ENCODE measurements at places on chromosomes 4 and X.

DNA sequence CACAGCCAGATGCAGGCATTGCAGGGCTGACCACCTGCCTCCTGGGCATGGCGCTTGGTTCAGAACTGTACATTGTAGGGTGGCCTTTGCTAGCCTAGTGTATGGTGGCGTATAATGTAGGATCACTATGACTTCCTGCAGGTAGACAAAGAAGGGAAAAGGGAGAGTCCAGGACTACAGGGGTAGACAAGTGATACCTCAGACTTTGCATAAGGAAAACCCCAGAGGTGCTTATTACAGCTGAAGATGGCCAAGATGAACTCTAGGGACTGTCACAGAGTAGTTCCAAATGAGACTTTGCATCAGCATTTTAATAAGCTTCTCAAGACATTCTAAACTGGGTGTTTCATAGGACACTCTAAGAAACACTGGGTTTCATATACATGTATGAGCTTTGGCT, 116.4 kb upstream of the PUDP start:
- DNase-seq = no peak

DNA sequence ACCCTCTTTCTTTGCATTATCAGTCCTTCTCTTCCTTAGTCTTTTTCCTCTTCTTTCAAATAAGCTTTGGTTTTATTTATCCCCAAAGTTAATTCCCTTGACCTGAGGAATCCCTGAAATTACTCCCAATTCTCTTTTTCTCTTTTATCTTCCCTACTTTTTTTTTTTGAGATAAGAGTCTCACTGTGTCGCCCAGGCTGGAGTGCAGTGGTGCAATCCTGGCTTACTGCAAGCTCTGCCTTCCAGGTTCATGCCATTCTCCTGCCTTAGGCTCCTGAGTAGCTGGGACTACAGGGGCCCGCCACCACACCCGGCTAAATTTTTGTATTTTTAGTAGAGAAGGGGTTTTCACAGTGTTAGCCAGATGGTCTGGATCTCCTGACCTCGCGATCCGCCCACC, 17.8 kb downstream of the CAMK2D start:
- no peak for DNase-seq

GRCh38 chr4:13190093-13190721, 293.9 kb downstream of the RAB28 start:
- DNase-seq = no peak

- DNase-seq = no peak
Observed at GRCh38 chr4:108249397-108249796, 80.7 kb upstream of the LEF1 start.

GRCh38 chrX:71549986-71550385, 17.1 kb downstream of the OGT start:
- DNase-seq = no peak

DNA sequence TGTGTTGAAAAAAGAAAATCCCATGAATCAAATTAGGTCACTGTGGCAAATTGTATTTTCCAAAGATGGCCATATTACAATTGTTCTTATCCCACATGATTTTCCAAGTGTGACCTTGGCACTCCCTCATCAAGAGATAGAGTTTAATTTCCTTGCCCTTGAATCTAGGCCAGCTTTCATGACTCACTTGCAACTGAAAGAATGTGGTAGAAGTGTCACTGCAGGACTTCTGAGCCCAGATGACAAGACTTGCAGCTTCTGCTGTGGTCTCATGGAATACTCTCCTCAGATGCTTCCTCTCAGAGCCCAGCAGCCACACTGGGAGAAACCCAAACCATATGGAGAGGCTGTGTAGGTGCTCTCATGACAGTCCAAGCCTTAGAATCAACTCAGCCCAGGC, 139.0 kb downstream of the ADAMTS3 start:
- DNase-seq = no peak

GRCh38 chr4:23930750-23931488, 41.1 kb upstream of the PPARGC1A start:
- DNase-seq = no peak

DNA sequence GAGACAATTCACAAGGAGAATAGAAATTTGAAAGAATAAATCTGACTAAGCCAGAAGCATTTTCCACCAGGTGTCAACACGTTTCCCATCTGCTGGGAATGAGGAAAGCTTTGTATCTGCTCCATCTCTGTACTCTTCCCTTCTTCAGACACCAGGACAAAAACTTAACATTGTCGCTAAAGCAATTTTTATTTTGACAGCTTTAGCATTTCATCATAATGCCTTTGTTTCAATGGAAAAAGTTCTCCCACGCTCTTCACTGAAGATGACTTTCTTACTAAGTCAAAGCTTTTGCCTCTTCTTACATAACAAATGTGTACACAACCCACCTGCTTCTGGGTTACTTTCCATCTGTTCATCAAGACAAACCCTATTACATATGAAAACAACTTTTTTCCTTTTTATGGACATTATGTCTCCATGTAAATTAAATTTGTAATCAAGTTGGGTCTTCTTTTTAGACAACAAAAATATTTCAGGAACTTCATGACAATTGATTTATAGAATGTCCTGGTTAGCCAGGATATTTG, 141.7 kb upstream of the GUCY1A1 start:
- no peak for DNase-seq

- no peak for DNase-seq
Observed at GRCh38 chrX:119682019-119682989, 10.7 kb downstream of the SEPTIN6 start.

DNA sequence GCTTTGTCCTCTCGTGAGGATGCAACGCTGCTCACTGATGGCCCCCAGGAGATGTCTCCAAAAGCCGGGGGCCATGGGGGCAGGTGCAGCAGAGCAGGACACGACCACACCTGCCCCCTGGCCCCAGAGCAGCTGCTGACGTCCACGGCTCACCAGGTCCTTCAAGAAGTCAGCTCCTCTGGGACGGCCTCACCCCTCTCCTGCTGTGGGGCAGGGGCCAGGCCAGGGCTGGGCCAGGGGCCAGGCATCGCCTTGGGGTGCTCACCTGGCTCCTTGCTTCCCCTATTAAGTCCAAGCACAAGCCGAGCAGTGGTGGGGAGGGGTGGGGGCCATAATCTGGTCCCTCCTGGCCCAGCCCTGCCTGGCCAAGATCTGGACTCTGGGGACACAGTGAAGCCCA, 28.6 kb upstream of the MXD4 start:
- DNase-seq = no peak

DNA sequence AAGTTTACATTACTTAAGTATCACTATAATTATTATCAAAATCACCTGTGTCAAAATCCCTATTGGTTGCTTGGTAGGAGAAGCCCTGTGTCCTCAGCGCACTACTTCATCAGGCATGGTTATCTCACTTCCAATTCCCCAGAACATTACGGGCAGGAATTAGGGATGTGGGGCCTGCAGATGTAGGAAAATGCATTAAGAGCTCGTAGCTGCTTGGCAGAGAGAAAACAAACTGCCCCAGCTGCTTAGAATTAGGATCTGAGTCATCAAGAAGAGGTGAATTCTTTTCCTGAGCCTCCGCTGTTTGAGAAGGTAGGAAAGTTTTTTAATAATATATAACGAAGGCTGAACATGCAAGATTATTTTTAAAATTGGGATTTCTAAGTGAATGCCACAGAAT, 31.1 kb upstream of the CLNK start:
- DNase-seq = no peak

DNA sequence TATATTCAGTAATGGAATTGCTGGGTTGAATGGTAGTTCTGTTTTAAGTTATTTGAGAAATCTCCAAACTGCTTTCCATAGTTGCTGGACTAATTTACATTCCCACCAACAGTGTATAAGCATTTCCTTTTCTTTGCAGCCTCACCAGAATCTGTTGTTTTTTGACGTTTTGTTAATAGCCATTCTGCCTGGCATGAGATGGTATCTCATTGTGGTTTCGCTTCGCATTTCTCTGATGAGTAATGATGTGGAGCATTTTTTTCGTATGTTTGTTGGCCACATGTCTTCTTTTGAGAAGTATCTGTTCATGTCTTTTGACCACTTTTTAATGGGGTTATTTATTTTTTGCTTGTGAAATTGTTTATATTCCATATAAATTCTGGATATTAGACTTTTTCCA, 13.6 kb upstream of the MAGED4B start:
- no peak for DNase-seq

DNA sequence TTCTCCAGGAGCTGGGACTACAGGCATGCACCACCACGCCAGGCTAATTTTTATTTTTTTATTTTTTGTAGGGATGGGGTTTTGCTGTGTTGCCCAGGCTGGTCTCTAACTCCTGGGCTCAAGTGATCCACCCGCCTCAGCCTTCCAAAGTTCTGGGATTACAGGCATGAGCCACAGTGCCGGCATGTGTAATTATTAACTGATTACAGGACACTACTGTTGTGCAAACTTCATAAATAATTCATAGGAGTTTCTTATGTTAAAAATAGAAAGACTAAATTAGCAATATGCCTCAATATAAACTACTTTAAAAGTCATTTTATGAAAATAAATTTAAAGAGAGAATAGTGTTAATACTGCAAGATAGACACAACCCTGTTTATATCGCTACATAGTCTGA, 221.9 kb downstream of the SNCA start:
- DNase-seq = no peak

DNA sequence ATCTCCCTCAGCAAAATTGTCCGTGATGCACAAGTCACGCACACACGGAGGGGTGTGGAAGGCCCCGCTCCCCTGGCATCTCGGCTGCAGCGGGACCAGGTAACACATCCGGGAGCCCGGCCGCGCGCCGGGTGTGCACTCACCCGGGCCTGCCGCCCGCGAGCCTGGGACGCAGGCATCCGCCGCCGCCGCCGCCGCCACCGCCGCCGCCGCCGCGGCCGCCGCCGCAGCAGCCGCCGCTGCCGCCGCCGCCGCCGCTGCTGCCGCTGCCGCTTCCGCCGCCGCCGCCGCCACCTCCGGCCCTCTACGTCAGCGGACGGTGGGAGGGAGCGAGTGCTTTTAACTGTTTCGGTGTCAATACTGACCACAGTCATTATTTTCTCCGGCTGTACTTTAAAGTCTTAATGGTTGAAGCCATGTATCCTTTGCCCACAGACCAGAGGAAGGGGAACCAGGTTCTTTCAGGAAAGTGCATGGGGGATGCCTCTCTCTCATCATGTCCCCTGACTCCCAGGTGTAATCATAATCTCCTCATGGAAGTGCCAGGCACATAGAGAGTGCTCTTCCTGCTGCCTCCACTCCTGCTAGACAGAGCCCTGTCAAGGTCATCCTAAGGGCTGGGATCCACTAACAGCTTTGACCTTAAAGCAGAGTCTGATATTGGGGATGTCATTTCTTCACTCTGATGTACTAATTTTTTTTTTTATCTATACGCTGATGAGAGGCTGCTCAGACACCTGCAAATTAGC, 38.0 kb downstream of the MAGEE2 start:
- no peak for DNase-seq

DNA sequence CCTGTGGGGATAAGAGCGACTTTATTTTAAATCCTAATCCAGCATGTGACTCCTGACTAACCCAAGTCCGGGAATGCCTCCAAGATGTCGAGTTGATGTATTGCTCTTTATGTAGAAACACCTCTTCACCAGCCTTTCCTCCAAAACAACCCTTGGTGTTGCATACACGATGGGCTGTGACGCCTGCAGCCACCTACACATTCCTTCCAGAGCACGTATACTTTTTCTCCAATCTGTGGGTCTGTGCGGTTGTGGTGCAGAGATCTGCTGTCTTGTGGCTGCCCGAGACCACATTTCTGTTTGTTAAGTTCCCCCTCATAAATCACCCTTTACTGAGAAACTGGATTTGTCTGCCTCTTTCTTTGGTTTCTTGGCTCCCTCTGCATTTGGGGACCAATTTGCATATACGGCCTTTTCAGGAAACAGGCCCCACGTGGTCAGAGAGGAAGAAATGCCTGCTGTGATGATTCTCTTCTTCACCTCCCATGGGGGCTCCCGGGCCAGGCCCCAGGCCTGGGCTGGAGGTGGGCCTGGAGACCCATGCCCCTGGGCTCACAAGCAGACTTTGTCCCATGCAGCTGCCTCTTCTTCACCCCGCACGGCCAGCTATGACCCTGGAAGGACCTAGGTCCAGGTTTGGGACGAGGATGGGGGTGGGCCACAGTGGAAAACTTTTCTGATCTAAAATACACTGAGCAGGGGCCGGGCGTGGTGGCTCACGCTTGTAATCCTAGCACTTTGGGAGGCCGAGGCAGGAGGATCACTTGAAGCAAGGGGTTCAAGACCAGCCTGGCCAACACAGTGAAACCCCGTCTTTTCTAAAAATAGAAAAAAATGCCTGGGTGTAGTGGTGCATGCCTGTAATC, 21.4 kb upstream of the AFAP1 start:
- no peak for DNase-seq

- DNase-seq = no peak
Observed at GRCh38 chr4:89708903-89709421, 128.0 kb downstream of the SNCA start.

DNA sequence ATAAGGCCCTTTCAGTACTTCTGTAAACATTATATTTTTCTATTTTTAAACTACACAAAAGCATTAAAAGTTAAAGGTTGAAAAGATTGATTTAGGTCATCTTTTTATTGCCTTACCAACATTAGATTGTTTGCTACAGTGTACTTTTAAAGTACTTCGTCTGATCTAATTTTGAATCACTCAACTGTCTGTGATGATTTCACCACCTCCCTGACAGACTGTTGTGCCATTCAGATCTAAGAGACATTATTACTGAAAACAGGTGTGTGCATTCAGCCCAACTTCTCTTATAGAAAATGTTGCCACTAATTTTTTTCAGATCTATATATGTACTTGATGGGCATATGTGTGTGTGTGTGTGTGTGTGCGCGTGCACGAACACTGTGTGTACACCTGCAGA, 39.3 kb downstream of the GASK1B start:
- no peak for DNase-seq

DNA sequence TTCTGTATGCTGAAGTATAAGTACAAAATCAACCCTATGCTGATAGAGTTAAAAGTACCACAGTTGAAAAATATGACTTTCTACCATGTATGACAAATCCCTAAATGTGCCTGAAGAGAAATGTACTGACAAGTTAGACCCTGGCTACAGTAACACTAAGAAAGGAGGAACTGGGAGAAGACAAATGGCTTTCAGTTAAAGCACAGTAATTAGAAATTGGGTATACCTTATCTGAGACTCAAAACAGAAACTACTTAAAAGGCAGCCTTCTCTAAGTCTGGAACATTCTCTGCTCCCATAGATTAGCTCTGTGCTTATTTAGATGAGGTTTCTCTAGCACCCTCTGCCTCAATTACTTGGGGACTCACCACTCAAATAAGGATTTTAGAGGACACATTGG, 189.1 kb downstream of the GPC3 start:
- DNase-seq = no peak

DNA sequence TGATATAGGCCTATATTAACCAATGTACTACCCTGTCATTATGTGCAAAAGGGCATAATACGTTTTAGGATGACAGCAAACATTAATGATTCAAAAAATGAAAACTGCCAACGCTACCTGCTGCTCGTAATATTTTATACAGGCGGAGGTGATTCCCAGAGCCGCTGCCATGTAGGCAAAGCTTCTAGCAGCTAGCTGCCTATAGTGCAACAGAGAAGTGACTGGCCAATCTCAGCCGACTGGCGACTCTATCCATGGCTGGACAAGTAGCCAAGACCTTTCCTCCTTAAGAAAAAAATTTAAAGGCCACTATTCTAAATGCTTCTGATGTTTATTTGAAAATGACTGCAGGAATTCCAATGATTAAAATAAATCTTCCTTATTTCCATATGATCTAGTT, 1.9 kb downstream of the PPARGC1A start:
- no peak for DNase-seq
